ENCODE measurements at places on chromosomes 7 and 10.

DNA sequence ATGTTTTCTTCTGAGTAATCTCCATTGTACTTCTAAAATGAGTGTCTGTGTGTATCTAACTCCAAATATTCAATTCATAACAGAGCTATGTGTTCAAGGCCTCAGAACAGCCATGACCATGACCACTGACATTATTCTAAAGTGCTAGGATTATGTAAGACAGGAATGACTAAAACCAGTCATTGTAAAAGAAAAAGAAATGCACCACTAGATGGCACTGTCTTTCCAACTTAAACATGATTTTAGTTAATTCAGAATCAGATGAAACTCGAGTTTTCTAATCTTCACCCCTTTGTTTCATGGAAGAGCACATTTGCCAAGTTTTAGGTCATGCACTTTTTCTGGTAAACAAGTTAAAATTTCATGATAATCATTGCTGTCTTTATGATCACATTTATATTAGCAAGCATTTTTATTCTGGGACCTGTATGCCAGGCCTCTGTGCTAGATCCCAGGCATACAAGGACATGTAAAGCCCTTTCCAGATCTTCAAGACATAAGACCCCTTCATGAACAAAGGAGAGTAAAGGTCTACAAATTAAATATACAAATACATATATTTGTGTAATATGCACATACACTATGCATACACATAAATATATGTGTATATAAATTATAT is 26.1 kb upstream of the RSU1 start:
- no peak for DNase-seq

GRCh38 chr7:69732203-69732602 is 133.9 kb downstream of the AUTS2 start:
- DNase-seq: no peak

DNA sequence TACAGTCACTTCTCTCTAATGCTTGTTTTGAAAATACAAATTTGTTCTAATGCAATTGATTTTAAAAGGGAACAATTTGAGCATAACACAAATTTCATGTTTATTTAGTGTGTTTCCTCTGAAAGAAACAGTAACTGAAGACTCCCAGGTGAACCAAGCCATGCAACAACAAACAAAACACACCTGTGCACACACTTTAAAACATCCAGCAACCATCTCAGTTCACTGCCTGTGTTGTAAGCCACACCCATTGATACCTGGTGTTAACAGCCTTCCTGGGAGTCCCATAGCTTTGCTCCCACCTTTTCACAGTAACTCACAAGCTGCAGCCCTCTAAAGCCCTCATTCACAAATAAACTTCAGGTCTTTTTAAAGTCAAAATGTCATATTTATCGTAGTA is 89.3 kb downstream of the DOCK4 start:
- no peak for DNase-seq

- DNase-seq: no peak
These were observed 582.1 kb upstream of the DPP6 start for GRCh38 chr7:153470004-153470671.

DNA sequence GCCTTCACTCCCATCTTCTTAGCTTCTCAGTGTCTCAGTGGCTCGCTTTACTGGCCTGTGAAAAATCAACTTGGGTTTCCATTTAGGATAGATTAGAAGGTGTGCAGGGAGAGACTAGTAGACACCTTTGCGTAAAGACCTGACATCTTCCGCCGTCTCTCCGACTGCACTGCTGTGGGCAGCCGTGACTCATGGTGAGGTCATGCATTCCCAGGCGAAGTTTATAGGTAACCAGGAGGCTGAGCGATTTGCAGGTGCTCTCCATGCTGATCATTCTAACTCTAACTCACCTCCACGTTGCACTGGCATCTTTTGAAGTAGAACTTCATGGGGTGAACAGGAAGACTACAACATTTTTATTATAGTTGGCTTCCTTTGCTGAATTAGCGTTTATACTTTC is 68.0 kb upstream of the ZNF438 start:
- no peak for DNase-seq

GRCh38 chr7:97844036-97844435 is 28.2 kb downstream of the ASNS start:
- DNase-seq: no peak

GRCh38 chr10:31413325-31413724 is 94.3 kb downstream of the ZEB1 start:
- DNase-seq: no peak

DNA sequence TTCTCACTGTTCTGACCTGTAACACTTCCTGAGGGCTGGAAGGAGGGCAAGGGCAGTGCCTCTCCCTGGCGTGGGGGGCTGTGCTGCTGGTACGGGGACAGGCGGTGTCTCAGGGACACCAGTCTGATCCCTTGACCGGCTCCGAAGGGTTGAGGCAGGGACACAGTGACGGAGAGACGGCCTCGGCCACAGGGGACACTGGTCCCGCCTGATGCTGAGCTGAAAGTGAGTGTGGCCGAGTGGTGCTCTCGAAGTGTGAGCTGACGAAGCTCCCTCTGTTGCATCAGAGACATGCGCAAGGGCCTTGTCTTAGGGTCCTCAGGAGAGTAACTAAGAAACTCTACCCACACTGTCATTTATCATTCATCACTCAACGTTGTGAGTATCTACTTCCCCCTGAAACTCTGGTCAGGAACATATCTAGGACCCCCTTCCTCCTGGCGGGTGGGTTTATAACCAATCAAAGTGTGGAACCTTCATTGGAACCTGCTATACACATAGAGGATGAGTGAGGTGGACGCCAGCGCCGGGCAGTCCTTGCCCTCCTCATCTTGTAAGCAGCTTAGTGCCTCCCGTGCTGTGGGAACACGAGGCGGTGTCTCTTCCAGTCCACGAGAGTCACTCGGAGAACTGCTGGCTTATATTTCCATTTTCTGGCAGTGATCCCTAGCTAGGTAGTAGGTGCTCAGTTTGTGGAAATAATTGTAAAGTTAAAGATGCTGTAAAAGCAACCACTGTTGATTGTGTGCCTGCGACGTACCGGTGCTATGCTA is 283.1 kb downstream of the DNAJB6 start:
- DNase-seq: no peak

- DNase-seq: no peak
These were observed 75.4 kb downstream of the ATXN7L1 start for GRCh38 chr7:105800849-105801534.

DNA sequence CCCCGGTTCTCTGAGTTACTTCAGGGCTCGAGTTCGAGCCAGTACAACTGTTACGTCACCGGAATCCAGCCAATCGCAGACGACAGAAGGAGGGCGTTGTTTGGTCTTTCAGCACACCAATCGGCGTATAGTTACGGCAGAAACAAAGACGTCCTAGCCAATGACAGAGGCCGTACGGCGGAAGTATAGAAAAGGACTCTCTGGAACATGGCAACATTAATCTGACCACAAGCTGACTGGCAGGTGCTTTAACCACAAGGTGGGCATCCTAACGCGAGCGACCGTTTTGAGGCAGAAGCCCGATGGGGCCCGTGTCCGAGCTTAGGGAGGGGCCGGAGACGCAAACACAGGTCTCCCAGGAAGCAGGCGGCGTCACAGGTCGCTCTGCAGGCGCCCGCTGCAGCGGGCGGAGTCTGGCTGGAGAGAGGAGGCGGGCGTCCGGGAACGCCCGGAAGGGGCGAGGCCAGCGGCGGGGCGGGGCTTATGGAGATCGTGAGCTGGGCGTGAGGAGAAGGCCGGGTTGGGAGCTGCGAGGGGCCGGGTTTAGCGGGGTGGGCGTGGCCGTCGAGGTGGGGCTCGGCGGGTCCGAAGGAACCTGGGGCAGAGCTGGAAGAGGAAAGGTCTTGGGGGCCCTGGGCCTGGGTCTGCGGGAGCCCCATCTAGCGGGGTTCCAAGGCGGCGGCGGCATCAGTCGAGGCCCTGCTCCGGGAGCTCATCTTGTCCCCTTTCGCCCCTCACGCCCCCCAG is at the start of gene MOSPD3:
MOSPD3 (plus strand) TSS at position 558 of the 747 bp plus-strand sequence. CDS start 252 bp downstream, outside the sequence.
- peak; percentile 99 for DNase-seq

GRCh38 chr10:103556383-103557007 is 63.0 kb downstream of the NEURL1 start:
- no peak for DNase-seq

- DNase-seq: no peak
These were observed 31.5 kb downstream of the NMT2 start for GRCh38 chr10:15137036-15137359.

DNA sequence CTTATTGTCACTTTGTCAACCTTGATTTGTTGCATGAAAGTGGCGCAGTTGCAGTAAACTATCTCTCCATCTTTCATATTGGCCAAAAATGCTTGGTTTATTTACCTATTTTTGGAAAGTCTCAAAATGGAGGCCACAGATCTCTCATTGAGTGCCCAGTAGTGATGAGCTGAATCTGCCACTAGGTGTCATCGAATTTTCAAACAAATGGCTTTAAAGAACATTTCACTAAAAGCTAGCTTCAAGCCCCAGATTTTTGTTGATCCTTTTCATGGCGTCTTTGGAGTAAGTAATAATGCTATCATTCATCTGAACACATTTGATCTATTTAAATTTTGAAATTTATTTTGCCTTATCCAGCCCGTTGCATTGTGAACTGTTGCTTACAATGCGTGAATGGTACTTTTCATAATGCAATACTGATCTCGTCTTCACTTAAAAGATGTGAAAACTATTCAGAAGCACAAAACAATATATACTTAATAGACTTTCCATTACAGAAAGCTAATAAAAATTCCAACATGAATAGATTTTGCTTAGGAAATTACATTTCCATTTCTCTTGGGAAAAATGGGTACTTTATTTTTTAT is 236.2 kb downstream of the DNAJB9 start:
- DNase-seq: no peak

GRCh38 chr7:150568714-150569113 is 1.5 kb downstream of the GIMAP4 start:
- no peak for DNase-seq

DNA sequence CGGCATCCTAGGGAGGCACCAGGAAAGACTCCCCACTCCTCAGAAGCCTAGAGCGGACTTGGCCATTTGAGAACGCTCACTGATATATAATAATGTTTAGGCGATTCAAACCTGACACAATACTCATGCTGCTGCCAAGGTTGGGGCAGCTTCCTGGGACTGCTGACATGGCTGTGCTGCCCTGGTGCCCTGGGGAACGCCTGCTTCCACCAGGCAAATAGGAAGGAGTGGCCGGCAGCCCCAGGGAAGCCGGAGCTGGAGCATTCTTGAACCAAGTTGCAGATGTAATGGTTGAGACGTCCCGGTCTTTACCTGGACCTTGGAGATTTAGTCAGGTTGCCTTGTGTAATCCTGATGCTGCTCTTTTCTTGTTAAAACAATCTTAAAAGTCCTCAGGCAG is 8.8 kb downstream of the GDF10 start:
- DNase-seq: no peak

DNA sequence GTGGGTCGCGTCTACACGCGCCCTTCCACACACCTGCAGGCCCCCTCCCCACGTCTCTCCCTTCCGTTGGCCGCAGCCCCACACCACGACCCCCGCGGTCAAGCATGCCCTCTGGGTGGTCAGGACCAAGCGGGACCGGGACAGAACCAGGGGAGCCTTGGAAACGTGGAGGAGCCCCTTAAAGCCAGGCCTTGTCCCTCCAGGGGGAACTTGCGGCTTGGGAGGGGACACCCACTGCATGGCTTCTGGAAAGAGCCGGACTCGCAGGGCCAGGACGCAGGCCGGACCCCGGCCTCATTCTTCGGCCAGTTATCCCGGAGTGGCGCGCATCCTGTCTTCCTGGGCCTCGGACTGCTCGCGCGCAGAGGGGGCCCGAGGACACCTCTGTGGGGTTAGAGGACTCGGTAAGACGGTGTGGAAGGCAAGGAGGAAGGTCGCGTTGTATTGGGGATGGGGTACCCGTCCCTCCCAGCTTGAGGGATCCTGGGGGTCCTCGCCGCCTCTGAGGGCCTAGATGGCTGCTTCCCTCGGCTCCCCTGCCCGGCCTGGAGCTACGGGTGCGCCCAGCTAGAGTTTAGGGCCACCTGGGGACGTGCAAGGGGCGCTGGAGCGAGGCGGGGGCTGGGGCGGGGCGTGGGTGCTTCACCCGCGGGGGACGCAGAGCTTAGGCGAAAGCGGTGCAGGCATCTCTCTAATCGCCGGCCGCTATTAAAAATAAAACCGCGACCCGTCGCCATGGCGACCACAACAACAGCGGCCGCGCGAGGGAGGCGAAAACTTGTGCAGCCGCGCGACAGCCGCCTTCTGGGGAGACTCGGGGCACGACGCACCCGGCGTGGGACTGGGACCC is 1.8 kb upstream of the PDGFA start:
- DNase-seq: peak; percentile 91

DNA sequence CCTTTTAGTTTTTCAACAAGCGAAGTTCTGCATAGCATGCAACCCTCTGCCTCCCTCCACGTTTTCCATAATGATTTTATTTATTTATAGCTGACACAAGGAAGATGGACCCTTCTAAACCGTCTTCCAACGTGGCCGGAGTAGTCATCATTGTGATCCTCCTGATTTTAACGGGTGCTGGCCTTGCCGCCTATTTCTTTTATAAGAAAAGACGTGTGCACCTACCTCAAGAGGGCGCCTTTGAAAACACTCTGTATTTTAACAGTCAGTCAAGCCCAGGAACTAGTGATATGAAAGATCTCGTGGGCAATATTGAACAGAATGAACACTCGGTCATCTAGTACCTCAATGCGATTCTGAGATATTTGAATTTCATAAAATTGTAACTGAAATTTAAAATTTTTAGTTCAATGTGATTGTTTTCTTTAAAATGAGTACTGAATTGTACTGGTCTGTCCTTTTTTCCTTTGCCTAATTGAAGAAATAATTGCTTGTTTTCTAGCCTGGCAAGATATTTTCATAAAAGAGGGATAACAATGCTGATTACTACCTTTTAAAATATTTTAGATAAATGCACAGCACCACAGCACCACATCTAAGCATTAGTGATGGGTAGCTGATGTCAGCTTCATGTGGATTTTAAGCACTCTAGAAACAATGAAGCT is 41.5 kb upstream of the SLC39A12 start:
- DNase-seq: no peak

GRCh38 chr7:115749924-115750323 is 280.6 kb downstream of the TFEC start:
- no peak for DNase-seq

DNA sequence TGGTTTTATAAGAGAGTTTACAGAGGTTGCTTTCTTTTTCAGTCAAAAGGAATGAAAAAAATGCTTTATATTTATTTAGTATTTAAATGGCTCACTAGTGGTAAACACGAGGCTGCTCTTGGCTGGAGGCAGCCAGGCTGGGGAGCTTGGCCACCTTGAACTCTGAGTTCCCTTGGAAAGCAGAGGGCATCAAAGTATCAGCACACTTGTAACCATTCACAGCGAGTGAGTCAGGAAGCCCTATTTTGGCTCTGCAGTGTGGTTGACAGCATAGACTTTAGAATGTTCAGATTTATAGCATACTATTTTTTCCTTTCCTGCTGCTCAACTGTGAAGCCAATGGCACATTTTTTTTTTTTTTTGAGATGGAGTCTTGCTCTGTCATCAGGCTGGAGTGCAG is 51.6 kb downstream of the CYCS start:
- peak; percentile 29 for DNase-seq

DNA sequence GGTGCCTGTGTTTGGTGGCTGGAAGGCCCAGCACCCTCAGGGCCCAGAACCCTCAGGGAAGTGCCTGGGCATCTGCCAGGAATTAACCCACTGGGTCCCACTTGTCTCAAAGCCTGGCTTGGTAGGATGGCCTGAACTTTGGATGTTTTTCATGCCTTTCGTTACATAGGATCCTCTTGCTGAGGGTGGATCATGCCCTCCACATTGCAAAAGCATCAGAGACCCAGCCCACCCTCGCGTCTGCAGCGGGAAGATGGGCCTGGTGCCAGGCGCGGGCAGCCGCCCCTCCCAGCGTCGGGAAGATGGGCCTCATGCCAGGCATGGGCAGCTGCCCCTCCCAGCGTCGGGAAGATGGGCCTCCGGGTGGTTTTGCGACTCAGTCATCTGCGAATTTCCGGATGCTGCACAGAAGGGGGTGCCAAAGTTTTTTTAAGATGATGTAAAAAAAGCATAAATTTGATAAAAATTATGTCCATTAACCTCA is 51.9 kb upstream of the PRKAR1B start:
- DNase-seq: peak; percentile 72
